ENCODE measurements at places on chromosomes 4 and X.

GRCh38 chr4:110628663-110629213 lies 5.9 kb upstream of the PITX2 start:
- DNase-seq = no peak

GRCh38 chr4:5967783-5968182 lies 50.4 kb downstream of the C4orf50 start:
- DNase-seq = no peak

- peak; percentile 40 for DNase-seq
These were observed 409.4 kb downstream of the UBE2NL start for GRCh38 chrX:144293229-144293628.

- peak; percentile 4 for DNase-seq
These were observed 19.5 kb downstream of the NSUN7 start for GRCh38 chr4:40769266-40769665.

Measured in skeletal muscle cell (primary cell).